ENCODE measurements at places on chromosomes 4 and X. TPM values are rescaled to one million over a fixed set of nuclear protein-coding genes. Genes with fewer than 3 reads are reported as not detected.

Gene PAGE2B
- total RNA-seq: not detected

Gene DLG3
- total RNA-seq: 2.0 TPM

Gene GPR82
- total RNA-seq: not detected

Gene CXCL1
- total RNA-seq: 16.6 TPM

Gene DNAAF6
- not detected for total RNA-seq

Gene TLR6
- total RNA-seq: 5.0 TPM

Gene GRIA2
- not detected for total RNA-seq

Gene NSUN7
- total RNA-seq: 0.27 TPM

Gene AP1AR
- 13.8 TPM for total RNA-seq

Gene AR
- total RNA-seq: 4.1 TPM

Gene RFC1
- 20.3 TPM for total RNA-seq

Gene GRIA3
- total RNA-seq: not detected

Gene TEX13D
- total RNA-seq: not detected

Gene SMIM10
- total RNA-seq: 0.14 TPM

Gene CYLC1
- not detected for total RNA-seq

Gene MID2
- 7.6 TPM for total RNA-seq

Gene PCDH18
- total RNA-seq: not detected

Gene P2RY4
- not detected for total RNA-seq

Gene SPANXA1
- total RNA-seq: not detected

Gene PWWP3B
- total RNA-seq: not detected

Gene VSIG4
- total RNA-seq: not detected

Gene RBM46
- not detected for total RNA-seq

Gene RHOXF2B
- not detected for total RNA-seq

Gene FGF5
- total RNA-seq: 1.0 TPM

Gene HMGN5
- 2.7 TPM for total RNA-seq

Gene TGIF2LX
- total RNA-seq: not detected

Gene TMA16
- total RNA-seq: 31.1 TPM

Gene MUC7
- total RNA-seq: not detected

Gene RIPPLY1
- 0.08 TPM for total RNA-seq

Gene NAA11
- not detected for total RNA-seq

Gene PRDM5
- 4.5 TPM for total RNA-seq

Gene KLHL15
- 5.7 TPM for total RNA-seq

Gene KCNIP4
- not detected for total RNA-seq

Gene IL13RA1
- 54.2 TPM for total RNA-seq

Gene SHISA3
- not detected for total RNA-seq

Gene ETDA
- not detected for total RNA-seq

Gene PRPS2
- 45.7 TPM for total RNA-seq

Gene HSFX1
- total RNA-seq: 0.31 TPM

Gene AADAT
- total RNA-seq: 9.1 TPM

Gene HSFX2
- total RNA-seq: not detected

Gene LRIT3
- total RNA-seq: 0.06 TPM

Gene CYBB
- total RNA-seq: 0.03 TPM

Gene SSX4
- not detected for total RNA-seq

Gene RHOXF2
- total RNA-seq: not detected

Gene SSX2
- not detected for total RNA-seq

Gene TRIM75
- not detected for total RNA-seq

Gene RPA4
- total RNA-seq: 0.25 TPM

Gene CDKL2
- 0.64 TPM for total RNA-seq

Gene CD38
- total RNA-seq: 8.4 TPM

Gene CXCL11
- 0.10 TPM for total RNA-seq

Gene PHKA1
- total RNA-seq: 22.0 TPM

Gene PLA2G12A
- total RNA-seq: 10.7 TPM

Gene AFM
- not detected for total RNA-seq

Gene DCAF8L2
- not detected for total RNA-seq

Gene PDE6B
- not detected for total RNA-seq

Gene TSR2
- total RNA-seq: 58.3 TPM

Data from A549 treated with DMSO at 1 μM for 4 hours (cell line).